NCI-H1417 (cell line): ENCODE measurements at places on chromosomes 16 and 17.

DNA sequence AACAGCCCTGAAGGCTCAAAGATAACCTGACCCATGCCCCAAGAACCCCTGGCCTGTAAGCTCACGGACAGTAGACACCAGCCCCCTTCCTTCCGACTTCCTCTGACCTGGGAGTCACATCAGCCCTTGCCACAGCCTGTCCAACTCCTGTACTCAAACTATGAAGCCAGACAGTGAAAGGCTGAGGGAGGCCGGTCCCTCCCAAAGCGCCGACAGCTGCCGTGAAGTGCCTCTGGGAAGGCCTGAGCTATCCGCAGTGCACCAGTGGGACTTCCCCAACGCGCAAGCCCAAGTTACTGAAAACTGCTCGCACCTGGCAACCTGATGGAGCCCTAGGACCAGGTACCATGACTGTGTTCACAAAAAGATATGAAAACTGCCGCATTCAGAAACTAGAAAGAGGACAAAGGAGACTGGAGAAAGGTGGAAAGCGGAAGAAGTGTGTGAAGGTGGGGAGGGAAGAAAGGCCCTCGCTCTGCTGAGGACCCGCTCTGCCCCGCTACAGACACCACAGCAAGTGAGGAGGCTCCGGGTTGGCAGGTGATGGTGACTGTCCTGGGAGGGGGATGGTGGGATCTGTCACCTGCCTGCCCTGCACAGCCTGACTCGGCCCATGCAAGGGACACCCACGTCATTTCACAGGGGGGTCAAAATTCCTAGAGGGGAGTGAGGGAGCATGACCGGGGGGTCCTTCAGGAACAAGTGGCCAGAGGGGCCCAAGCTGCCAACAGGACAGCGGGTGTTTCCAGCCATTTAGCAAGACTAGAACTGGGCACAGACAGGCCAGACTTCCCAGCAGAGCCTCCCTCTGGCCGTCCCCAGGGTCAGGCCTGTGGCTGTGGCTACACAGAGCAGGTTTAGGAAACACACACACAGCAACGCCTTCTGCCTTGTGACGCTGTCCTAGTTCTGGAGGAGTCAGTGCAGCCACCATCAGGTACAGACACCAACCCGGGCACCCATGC is 13.1 kb upstream of the TRAP1 start:
- DNase-seq: no peak

DNA sequence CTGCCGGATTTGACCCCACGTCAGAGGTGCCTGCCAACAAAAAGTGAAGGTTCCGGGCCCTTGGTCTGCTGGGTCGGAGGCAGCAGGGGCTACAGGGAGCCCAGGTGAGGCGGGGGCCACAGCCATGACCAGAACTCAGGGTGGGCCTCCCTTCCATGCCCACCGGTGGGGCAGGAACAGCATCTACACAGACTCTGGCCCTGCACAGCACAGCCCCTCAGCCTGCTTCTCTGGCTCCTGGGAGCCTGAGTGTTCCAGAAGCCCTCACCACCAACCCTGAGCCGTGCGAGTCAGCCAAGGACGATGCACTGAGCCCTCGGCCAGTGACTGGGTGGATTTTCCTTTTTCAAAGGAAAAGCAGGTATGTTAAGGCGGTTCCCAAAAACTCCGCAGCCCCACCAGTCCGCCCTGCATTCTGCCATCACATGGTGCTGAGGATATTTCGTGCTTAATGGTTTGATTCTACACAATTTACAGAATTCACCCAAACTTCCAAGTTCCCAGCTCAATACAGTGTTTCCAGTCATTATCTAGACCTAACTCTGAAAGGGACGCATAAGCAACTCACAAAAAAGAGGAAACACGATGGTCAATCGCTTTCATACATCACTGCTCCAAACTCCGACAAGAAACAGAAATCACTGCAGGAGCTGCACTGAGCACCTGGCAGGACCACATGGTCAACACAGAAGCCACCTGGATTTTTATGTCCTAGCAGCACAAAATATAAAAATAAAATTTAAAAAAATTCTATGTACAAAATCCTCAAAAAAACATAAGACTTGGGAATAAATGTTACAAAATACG is 19.4 kb upstream of the C16orf95 start:
- no peak for DNase-seq

- no peak for DNase-seq
Measured at GRCh38 chr17:34370376-34370996, 7.5 kb upstream of the CCL1 start.

- no peak for DNase-seq
Measured at GRCh38 chr17:81354954-81355347, 40.3 kb upstream of the BAHCC1 start.

DNA sequence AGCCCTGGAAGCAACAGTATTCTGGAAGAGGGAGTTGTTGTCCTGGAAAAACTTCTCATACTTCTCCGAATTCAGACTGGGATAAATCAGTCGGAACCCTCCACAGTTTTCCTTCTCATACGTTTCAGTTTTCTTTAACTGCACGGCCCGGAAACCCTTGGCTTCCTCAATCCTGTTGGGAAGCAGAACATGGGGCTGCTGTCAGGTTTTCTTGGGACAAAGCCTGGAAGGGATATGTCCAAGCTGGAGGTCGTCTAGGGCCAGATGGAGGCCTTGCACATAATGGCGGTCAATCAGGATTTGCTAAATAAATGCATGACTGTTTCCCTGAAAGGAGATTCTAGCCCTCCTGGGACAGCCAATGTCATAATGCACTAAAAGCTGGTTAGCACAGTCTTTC is 29.2 kb downstream of the TTLL6 start:
- no peak for DNase-seq

DNA sequence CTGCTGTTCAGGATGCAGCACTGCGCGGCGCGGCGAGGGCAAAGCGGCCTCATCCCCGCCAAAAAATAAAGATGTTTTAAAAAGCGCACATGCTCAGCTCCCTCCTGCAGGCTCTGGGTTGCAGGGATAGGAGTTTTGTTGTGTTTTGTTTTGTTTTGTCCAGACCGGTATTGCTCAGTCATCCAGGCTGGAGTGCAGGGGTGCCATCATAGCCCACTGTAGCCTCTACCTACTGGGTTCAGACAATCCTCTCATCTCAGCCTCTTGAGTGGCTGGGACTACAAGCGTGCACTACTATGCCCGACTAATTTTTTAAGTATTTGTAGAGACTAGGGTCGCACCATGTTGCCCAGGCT is 636 bp downstream of the WWOX start:
- no peak for DNase-seq
